ENCODE measurements at places on chromosomes 2 and 18. TPM values are rescaled to one million over a fixed set of nuclear protein-coding genes. Genes with fewer than 3 reads are reported as not detected.

DNA sequence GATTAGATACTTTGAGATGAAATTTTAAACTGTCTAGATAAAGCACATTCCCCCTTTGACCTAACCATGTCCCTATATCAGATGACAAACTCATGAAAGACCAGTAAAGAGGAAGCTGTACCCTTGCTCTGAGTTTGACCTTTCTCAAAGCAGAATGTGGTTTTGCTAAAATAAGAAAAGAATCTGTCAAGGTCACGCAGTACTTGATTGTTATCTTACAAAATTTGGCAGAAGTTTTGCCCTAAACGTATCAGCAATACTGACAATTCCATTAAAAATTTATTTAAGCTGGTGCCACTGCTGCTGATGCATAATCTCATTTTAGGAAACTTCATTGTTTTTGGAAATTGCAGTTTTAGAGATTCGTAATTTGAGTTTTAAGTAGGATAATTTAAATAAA, 31.2 kb upstream of the GALM start:
- DNase-seq, result no peak

GRCh38 chr2:239864247-239865058, 160.7 kb downstream of the NDUFA10 start:
- no peak for DNase-seq

DNA sequence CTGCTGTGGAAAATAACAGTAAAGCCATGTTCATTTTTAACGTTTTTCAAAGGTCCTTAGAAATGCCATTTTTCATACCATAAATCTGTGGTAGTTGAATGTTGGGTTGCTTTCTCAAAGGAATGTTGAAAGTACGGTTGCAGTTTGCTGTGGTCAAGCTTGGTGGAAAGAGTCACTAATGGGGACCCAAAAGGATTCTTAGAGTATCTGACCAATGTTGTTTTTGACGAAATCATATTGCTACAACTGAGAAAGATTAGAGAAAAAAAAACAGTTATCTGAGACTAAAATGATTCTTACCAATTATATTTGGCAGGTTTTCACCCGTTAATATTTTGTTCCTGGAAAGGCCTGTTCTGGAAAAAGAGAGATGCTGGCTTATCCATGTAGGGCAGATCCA, 439.5 kb upstream of the ETAA1 start:
- no peak for DNase-seq

DNA sequence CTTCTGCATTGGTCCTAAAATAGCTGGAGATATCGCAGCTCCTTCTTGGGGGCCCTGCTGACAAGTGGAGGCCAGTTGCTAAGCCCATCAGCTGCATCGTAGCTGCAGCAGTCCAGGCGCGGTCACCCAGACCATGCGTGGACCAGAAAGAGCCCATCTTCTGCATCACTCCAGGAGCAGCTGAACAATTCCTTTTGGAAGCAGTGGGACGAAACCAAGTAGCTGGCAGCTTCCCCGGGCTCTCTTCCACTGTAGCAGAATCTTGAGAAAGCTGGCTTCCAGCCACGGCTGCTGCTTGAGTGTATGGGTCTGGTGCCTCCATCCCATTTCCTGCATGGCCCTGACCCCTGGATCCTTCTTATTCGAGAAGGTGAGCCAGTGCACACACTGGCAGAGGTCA, 22.2 kb upstream of the CAB39 start:
- no peak for DNase-seq

- DNase-seq, result no peak
Observed at GRCh38 chr2:230492107-230492506, 76.1 kb downstream of the SP100 start.

- DNase-seq, result peak; percentile 43
Observed at GRCh38 chr2:25286025-25286400, 55.7 kb downstream of the DNMT3A start.

CABLES1 gene
- not detected for total RNA-seq

RNU2-63P gene
- total RNA-seq, result 8.3 TPM

USP14 gene
- total RNA-seq, result 44.7 TPM

MYCN gene
- total RNA-seq, result 0.37 TPM
